WTC11 (cell line): ENCODE measurements at places on chromosomes 16 and 17.
A peak's percentile ranks its signal among the peaks of the same experiment; 100 is the strongest.

DNA sequence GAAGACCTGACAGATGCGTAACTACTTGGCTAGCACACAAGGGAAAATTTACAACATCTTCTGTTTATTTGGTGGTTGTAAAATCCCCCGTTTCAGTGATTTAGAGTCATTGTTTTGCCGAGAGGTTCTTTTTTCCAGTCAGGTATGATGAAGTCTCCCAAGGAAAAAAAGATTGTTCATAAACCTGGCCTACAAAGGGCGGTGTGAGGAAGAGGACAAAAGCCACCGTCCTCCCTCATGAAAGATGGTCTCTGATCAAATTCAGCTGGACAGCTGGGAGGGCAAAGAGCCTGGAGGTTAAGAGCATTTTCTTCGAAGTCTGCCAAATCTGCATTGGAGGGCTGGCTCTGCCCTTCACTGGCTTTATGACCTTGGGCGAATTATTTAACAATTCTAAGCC, 419.9 kb downstream of the HAPSTR1 start:
- DNase-seq = no peak

- DNase-seq = peak; percentile 60
These were observed 12.0 kb downstream of the VAC14 start for GRCh38 chr16:70788668-70789594.

GRCh38 chr16:56689171-56689570, 6.9 kb downstream of the MT1X start:
- DNase-seq = no peak

GRCh38 chr17:10523064-10523463, 4.7 kb upstream of the MYH1 start:
- DNase-seq = no peak

GRCh38 chr17:16486373-16487250, 5.4 kb downstream of the LRRC75A start:
- DNase-seq = peak; percentile 50

GRCh38 chr16:87344165-87344930, 27.2 kb upstream of the C16orf95 start:
- no peak for DNase-seq

DNA sequence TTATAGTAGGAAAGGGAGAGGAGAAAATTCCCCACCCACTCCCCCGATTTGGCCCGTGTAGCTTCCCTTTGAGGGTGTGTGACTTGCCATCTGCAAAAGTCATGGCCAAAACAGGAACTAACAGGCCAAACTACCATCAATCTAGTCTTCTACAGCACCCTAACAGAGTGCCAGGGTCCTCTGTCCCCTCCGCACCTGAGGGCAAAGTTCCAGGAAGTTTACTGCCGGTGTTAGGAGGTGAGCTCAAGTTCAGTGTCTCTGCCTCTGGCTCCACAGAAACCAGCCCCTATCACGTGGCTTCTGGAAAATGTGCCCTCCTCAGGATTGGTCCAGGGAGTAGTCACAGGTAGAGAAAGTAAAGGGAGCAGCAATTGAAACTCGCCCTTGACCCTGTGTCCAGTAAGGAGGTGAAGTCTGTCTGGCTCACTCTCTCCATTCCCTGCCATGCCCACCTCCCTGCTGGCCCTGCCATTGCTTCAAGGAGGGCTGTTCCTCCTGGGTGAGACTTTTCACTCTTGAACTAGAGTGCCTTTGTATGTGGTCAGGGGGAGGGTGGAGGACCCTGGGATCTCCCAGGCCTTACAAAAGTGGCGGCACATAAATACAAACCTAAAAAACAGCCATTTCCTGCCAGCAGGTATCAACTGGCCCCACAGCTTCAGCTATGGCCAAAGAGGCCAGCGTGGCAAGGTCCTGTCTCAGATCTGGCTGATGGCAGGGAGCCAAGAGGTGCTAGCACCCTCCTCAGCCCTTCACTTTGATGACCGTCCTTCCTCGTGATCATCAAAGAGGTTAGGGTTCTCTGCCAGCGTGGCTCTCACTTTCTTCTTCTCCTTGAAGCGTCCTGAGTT, 5.3 kb downstream of the PRR15L start:
- DNase-seq = no peak

DNA sequence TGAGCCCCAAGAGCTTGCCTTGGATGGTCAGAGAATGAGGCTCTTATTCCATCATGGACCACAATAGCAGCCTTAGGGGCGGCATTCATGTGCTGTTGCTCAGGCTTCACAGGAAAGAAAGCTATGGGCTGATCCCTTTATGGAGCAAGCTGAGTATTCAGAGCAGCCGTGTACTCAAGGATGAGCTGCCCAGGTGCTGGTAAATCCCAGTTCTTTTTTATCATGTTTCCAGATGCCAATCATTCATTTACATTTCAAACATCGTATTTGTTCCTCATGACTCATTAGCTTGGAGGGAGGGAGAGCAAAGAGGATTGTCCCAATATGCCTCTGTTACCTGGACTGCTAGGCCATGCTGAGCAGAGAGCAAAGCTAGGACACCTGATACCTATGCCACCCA, 475.7 kb downstream of the SHISA9 start:
- no peak for DNase-seq

DNA sequence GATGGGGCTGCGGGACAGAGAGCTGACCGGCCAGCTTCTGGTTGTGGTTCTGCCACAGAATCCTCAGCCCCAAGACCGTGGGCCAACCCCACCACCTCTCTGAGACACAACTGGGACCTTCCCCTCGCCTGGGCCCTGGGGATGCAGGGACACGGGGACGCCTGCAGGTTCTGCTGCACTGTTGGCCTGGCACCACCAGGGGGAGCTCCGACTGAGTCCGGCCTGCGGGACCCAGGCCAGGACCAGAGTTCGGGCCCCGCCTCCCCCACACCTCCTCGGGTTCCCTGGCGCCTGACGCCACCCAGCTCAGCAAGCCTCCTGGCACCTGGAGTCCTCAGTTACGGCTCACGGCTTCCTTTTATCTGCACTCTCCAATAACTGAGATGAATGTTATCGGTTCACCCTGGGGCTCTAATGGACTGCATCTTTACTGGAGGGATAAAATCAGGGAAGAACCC, 27.3 kb downstream of the TBC1D16 start:
- peak; percentile 94 for DNase-seq

DNA sequence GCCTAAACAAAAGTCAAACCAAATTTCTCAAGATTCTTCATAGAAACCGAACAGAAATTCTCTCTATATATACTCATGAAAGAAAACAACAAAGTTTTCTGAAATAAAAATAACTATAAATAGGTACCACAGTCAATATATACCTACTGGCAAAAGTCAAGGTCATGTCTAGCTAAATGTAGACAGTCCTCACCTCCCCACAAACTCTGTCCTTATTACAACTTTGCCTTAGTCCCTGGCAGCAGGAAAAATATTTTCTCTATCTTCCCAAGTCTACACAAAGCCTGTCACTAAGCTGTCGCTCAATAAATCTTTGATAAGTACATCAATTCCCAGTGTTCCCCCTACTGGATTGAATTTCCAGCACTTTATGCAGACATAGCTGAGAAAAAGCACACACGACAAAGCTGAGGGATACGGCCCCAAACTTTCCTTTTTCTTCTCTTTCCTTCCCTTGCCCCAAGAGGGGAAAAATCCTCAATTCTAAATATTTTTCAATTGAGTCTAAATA, 2.7 kb downstream of the CFAP20 start:
- no peak for DNase-seq

DNA sequence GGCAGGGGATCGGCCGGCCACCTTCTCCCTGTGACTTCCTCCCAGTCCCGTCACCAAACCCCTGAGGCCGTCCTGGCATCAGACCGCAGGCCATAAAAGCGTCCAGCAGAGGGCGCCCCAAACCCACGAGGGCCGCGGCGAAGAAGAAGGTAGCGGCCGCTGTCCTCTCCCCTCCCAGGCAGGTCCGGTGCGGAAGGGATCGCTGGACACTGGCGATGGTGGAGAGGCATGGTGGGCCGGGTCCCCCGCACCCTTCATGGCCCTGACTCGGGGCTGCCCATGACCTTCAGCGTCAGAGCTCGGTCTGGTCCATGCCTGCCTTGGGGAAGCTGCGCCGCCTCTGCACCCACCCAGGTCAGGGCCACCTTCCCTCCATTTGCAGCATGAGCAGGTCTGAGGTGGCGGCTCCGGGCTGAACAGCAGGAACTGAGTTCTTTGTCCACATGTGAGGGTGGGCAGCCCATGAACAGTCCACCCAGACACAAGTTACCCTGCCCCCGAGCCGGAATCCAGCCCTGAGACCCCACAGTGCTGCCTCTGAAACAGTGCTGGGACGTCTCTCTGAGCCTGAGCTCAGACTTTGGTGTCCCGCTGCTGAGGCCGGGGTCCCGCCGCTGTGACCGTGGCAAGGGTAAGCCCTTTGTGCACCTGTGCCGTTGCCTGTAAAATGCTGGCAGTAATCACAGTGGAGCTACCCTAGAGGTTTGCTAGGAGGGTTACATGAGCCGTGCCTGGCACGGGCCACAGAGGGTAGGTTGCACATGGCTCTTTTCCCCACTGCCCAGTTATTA, 40.8 kb upstream of the CMIP start:
- peak; percentile 94 for DNase-seq

GRCh38 chr17:21124086-21124485, 2.7 kb upstream of the DHRS7B start:
- no peak for DNase-seq

DNA sequence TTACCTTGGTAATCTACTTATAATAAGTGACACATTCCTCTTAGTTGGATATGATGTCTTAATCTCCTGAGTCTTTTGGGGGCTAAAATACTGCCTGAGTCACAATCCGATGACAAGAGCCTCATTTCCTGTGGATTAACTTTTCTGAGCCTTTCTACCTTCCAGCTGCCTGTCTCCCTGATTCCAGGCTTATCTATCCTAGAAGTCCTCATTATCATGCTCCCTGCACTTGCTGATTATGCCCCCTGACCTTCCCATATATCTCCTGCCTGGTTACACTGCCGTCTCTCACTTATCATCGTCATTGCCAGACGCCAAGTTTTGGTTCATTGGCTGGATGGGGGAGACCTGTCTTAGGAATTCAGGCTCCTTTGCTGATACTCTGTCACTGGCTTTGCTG, 727.4 kb upstream of the CA10 start:
- DNase-seq = no peak

GRCh38 chr17:15900871-15901270, 44.1 kb upstream of the ADORA2B start:
- no peak for DNase-seq
